ENCODE measurements at places on chromosomes 16 and 17.
A peak's percentile ranks its signal among the peaks of the same experiment; 100 is the strongest.

- DNase-seq, result no peak
These were observed 555 bp downstream of the NUP88 start for GRCh38 chr17:5418858-5419355.

- DNase-seq, result no peak
These were observed 1.8 kb upstream of the ZNRF1 start for GRCh38 chr16:74997042-74997491.

DNA sequence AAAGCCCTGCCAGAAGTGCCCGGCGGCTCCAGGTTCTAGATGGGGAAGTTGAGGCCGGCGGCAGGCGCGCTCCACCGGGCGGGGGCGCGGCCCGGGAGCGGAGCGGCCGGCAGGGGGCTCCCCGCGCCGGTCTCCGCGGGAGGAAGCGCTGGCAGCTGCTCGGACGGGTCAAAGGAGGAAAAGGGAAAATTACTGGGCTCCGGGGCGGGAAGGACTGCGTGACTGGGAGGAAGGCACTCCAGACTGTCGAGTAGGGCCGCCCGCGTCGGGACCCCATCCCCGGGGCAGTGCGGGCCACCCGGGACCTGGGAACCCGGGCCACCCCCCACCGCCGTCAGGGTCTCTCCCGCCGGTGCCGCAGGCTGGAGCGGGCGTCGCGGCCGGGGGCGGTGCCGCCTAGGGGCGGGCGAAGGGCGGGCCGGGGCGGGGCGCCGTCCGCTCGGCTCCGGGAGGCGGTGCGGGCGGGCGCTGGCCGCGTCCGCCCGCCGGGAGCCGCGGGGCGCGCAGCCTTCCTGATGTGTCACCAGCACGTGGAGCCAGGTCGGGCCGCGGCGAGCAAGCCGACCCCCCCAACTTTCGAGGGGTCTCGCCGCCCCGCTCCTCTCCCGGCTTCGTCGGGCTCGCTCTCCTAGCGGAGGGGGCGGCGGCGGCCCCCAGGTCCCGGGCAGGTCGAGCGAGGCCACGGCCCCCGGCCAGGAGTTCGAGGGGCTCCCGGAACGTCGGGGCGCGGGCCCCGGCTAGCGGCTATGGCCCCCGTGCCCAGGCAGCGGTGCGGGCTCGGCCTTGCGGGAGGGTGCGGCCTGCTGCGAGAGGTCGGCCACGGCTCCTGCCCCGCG, 167.5 kb downstream of the RAB11FIP4 start:
- DNase-seq, result peak; percentile 25

GRCh38 chr17:61317779-61318178, 81.9 kb upstream of the TBX2 start:
- no peak for DNase-seq

DNA sequence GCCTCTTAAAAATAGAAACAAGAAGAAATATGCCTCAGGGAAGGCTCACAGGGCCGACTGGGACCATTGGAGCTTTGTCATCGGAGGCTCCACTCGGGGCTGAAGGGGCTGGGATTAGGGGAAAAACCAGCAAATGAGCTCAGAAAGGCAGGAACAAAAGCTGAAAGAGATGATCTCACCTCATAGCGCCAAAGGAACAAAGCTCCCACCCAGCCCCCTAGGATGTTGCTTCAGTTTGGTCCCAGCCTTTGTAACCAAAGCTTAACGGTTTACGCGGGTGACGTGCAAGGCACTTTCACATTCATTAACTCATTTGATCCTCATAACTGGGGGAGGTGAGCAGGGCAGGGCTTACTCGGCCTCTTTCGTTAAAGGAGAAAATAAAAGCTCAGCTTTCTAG, 168.5 kb upstream of the DYNLRB2 start:
- no peak for DNase-seq

DNA sequence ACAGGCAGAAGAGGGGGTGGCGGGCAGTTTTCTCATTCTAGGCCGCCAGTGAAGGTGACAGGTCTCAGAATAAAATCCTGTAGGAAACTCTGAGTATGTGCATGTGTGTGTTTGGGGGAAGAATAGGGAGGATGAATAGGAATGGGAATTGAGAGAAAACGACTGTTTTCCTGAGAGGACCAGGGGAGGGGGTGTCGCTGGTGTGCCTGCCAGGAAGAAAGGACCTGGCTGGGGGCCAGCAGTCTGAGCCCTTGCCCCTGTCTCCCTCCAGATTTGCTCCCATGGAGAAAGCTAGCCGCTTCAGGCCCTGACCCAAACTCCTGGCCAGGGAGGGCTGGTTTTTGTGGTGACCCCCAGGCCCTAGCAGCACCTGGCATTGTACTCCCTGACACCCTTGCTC, 14.4 kb downstream of the C17orf50 start:
- DNase-seq, result no peak

Measured in activated CD4-positive, alpha-beta T cell treated with anti-CD3 and anti-CD28 coated beads, Interleukin-2, amount 50 U/mL, for 24 hours (primary cell).